Left ventricle myocardium superior (tissue), 1 donor: ENCODE measurements at places on chromosomes 3 and 15.

DNA sequence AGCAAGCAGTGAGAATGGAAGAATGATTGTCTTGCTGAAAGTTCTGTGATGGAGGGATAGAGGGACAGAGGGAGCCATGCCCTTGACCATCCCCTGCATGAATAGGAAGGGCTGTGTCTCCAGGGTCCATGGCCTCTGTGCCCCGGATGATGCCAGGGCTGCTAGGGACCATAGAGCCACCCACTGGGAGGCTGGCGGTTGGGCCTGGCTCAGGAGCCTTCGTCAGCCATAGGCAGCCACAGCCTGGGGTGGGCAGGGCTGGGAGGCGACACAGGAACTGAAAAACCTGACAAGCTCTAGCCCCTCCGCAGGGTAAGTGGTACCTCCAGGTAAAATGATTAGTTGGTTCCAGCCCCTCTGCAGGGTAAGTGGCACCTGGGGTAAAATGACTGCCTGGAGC lies 19.1 kb upstream of the LAMP3 start:
- no peak for DNase-seq

DNA sequence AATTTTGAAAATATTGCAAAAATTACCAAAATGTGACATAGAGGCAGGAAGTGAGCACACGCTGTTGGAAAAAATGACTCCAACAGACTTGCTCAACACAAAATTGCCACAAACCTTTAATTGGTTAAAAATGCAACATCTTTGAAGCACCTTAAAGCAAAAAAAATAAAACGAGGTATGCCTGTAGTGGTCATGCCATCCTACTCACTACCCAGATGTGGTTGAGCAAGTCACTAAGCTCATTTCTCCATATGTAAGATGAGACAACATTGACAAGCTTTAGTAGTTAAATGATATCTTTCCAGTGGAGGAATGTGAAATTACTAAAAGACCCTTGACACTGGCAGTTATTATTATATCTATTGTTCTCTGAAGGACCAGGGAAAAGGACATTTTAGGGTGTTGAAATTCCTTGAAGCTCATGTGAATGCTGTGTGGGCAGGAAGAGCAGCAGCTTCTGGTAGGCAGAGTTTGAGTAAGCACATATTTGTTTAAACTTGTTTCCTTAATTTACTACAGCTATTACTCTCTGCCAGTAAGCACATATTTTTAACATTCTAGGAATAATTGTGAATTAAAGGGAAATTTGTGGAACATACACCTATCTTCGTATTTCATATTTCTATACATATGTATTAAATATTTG lies 131.6 kb upstream of the P2RY1 start:
- no peak for DNase-seq

- no peak for DNase-seq
Measured at GRCh38 chr3:28816017-28816416, 464.9 kb upstream of the RBMS3 start.

GRCh38 chr15:95990833-95991232 lies 339.7 kb upstream of the NR2F2 start:
- DNase-seq, result no peak

- DNase-seq, result no peak
Measured at GRCh38 chr15:92809880-92810361, 90.2 kb upstream of the CHD2 start.

GRCh38 chr15:74402873-74403587 lies 30.7 kb downstream of the SEMA7A start:
- peak; percentile 34 for DNase-seq

GRCh38 chr3:11297126-11297525 lies 24.9 kb downstream of the ATG7 start:
- no peak for DNase-seq

DNA sequence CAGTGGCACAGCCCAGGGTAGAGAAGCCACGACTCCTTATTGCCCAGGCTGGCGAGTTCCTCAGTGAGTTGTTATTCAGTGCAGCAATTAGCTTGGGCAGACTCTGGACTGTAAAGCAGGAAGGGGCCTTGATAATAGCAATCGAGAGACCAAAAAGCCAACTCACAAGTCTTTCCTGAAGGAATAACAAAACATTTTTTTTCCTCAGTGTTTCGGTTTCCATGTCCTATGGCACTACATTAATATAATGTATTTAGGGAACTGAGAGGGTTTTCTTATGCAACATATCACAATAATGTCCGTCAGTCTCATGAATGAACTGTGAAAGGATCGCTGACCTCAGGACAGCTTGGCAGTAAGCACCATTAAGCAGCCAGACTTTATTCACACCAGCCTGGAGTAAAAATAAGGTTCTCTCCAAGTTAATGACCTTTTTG lies 248.9 kb upstream of the TBL1XR1 start:
- no peak for DNase-seq
